ENCODE measurements at places on chromosomes 16 and 17. TPM values are rescaled to one million over a fixed set of nuclear protein-coding genes. Genes with fewer than 3 reads are reported as not detected.
A peak's percentile ranks its signal among the peaks of the same experiment; 100 is the strongest.

- no peak for DNase-seq
Observed at GRCh38 chr17:70976447-70976846, 807.1 kb downstream of the KCNJ2 start.

- peak; percentile 96 for DNase-seq
Observed at GRCh38 chr17:76278952-76279741, 14.0 kb downstream of the UBALD2 start.

DNA sequence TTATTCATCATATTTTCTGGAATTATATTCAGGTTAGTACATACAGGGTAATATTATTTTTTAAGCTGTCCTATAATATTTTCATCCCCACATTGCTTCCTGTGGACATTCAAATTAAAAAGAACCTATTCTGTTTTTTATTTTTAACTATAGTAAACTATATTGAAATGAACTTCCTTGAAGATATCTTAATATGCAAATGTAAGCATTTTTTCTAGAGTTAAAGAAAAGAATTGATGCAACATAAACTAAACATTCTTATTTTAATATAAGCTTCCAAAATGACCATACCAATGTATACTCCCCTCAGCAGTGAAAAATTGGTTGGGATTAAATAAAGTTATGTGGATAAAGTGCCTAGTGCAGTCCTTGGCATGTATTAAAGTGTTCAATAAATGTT is 416.6 kb downstream of the KIF2B start:
- no peak for DNase-seq

The BEAN1 gene
- not detected for total RNA-seq

The CCL17 gene
- total RNA-seq: 0.66 TPM

All from activated CD4-positive, alpha-beta T cell treated with anti-CD3 and anti-CD28 coated beads, Interleukin-2, amount 10 ng/mL, durations not matched to agents 24 days and 14 days (primary cell).